CD4-positive, alpha-beta T cell treated with Interleukin-15 for 4 hours (primary cell): ENCODE measurements at places on chromosomes 5 and 9.

DNA sequence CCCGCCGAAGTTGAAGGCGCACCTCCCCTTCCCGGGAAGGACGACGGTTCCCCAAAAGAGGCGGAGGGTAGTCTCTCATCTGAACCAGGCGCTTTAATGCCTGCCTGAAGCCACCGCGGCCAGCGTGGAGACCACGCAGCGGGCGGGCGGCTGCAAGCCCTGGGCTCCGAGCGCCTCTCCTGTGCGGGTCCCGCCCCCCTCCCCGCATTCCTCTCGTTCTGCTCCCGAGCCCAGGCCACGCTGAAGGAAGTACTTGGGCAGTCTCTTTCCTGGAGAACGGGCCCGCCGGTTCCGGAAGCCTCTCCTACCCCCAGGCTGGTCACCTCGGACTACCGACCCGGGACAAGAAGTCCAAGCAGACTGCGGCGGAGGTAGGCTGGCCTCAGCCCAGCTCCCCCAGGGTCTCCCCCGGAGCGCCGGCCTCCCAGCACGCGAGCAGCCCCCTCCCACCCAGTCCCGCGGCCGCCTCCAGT lies 571 bp downstream of the PPIC start:
- DNase-seq, result no peak

- DNase-seq, result no peak
These were observed 105.5 kb upstream of the PAPPA start for GRCh38 chr9:116048081-116048480.

- no peak for DNase-seq
These were observed 71.1 kb downstream of the ZNF474 start for GRCh38 chr5:122200450-122200849.

GRCh38 chr9:95422650-95423049 lies 94.1 kb downstream of the PTCH1 start:
- DNase-seq, result no peak

GRCh38 chr9:125966959-125967711 lies 220.0 kb downstream of the PBX3 start:
- DNase-seq, result no peak

- DNase-seq, result no peak
These were observed 23.8 kb downstream of the EXOC3 start for GRCh38 chr5:466661-467310.

- DNase-seq, result peak; percentile 3
These were observed 222.3 kb downstream of the GLIS3 start for GRCh38 chr9:4077499-4078102.

- peak; percentile 54 for DNase-seq
These were observed 12.3 kb downstream of the CCNH start for GRCh38 chr5:87400305-87400899.

- DNase-seq, result no peak
These were observed 25.9 kb upstream of the TRPM3 start for GRCh38 chr9:71147368-71147767.

DNA sequence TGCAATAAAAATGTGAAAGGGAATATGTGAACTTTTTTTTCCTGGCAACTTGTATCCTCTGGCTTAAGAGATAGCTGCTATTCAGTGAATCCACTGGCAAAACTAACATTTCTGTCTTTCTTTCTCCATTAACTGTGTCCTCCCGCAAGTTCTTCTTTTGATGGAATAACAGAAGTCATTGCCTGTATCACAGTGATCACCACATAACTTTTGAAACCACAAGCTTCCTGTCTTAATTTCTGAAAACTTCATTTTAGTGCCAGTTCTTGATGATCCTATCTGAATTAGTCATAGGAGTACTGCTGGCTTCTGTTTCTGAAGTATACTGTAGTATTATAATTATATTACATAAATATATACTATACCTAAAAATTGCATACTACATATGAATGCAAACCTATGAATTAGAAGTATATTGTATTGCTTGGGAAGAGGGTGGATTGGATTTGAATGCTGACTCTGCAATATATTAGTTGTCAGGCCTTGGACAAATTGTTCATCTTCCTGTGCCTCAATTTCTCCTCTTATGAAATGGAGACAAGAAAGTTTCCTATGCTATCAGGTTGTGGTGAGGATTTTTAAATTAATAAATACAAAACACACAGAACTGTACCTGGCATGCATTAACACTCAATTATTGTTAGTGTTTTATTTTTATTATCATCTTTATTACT lies 441.6 kb downstream of the CETN3 start:
- DNase-seq, result no peak
